ENCODE measurements at places on chromosomes 12 and 14.

DNA sequence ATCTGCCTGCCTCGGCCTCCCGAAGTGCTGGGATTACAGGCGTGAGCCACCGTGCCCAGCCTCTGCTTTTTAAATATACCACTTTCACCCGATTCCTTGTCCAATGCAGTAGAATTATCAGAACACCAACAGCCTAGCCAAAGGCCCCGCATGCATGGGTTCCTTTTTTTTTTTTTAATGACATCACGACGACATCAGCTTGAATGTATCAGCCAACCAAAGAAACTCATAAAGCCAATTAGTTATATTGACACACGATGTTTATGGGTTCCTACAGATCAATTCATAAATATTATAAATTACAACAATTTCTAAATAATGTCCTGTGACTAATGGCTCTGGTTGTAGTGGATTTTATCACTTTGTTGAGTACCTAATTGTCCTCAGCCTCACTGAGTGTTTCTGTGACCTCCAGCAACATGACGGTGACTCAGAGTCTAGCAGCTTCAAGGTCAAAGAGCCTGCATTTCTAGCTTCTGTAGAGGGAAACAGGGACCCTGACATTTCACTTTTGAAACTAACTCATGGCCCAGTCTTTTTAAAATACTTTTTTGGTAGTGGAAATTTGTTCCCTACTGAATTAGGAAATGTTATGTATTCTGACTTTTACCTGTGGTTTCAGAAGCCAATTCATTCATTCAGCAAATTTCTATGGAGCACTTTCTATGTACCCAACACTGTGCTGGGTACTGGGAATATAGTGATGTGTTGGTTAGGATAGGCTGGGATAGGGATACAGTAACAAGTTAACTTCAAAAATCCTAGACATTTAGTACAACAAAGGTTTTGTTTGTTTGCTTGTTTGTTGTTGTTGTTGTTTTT lies 144.1 kb downstream of the SUDS3 start:
- no peak for DNase-seq

- DNase-seq = no peak
These were observed 5.6 kb upstream of the SPPL3 start for GRCh38 chr12:120909633-120910298.

GRCh38 chr14:36520601-36521525 lies 831 bp upstream of the NKX2-1 start:
- peak; percentile 1 for DNase-seq

DNA sequence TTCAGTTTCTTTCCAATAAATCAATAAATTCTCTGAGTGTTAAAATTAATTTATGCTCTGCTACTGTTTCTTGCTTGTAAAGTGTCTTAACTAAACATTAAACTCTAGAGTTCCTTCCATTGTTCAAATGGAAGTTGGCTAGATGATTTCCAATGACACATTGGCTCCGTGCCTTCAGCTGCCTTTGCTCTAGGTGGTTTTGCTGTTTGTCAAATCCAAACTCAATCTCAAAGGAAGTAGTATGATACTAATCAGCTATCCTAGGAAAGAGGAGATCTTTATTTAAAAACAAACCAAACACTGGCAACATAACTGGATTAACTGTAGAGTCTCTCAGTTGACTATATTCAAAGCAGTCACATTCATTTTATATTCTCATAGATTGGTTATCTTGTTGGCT lies 356.4 kb downstream of the FOXG1 start:
- DNase-seq = no peak

DNA sequence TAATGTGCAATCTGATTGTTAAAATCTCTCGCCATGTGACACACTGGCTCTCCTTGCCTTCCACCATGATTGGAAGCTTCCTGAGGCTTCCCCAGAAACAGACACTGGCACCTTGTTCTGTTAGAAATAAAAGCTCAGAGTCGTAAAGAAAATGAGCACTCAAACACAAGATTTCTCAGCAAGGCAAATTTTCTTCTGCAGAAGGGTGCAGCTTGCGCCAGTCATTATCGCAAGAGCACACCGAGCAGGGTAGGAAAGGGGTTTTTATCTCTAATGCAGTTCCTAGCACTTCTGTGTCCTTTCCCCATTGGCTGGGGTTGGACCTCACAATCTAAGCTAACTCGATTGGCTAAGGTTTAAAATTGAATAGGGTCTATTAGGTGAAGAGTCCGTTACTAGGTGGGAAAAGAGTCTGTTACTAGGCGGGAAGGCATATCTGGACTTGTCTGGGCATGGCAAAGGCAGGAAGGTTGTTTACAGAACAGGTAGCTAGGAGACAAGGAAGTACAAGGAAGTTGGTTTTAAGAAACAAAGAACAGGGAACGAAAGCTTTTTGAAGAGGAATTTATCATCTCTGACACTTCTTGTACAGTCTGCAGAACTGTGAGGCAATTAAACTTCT lies 62.6 kb upstream of the BICD1 start:
- DNase-seq = no peak

DNA sequence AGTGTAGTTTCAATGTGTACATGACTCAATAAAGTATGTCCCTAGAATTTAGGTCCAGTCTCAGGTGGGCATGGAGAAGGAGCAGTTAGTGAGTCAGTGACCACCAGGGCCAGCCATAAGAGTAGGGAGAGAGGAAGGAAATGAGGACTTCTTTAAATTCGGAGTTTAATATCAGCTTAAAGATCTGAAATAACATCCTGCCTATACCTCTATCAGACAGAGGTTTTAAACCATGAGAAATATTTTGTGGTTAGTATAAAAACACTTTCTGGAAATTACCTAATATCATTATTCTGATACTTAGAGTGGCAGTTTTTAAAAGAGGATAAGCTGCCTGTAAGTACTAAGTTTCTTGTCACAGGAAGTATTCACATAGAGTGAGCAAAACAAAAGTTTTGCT lies 61.7 kb upstream of the ST8SIA1 start:
- DNase-seq = no peak

DNA sequence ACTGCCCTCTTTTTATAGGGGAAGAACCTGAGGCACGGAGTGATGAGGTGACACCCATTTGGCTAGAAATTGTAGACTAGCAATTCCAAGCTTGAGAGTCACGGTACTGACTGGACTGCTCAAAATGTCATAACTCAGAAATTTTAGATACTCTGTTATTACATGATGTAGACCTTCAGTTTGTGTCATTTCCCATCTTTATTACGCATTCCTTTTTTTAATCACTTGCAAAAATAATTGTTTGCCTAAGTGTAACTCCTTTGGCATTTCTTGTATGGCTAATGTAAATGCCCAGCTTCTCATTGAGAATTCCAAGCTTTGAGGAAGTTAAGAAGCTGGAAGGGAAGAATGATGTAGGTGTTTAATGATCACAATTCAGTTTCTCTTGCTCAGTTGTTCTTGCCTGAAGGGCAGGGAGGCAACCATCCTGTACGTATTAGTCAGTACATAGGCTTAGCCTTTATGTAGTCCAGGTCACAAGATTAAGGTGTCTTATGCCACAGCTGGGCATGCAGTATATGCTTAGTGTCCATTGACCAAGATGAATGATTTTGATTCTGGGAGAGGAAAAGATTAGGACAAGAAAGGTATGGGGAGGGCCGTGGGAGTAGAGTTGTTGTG lies 68.2 kb upstream of the EVL start:
- no peak for DNase-seq

DNA sequence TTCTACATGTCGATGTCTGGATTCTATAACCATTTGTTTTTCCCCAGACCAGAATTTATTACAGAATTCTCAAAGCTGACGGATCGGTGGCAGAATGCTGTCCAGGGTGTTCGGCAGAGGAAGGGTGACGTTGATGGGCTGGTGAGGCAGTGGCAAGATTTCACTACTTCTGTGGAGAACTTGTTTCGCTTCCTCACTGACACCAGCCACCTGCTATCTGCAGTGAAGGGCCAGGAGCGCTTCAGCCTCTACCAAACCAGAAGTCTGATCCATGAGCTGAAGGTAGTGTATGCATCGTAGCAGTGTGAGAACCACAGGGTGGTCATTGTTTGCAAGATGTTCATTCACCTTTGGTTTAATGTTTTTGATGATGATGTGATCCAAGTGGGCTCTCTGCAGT lies 124.0 kb downstream of the ESR2 start:
- no peak for DNase-seq

DNA sequence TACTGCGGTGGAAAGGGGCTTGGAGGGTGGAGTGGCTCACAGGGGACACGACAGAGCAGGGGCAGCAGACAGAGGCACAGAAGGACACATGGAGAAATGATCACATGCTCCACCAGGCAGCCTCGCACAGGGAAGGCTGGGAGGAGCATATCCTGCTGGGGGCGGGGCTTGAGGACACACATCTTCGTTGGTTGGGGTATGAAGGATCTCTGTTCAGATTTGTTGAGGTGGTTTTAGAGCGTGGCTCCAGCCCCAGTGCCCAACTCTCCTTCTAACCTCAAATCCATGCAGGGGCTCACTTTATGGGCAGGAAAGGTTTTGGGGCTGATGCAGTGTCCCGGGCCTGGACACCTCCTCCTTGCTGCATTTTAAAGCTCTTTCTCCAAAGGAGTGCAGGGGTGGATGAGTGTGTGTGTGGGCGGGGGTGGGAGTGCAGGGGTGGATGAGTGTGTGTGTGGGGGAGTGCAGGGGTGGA lies 733 bp upstream of the P3H3 start:
- peak; percentile 71 for DNase-seq

- DNase-seq = no peak
These were observed 105.9 kb downstream of the CALM1 start for GRCh38 chr14:90502760-90503159.

GRCh38 chr12:117671734-117672133 lies 297.1 kb downstream of the KSR2 start:
- DNase-seq = no peak

Measured in stromal cell of bone marrow (primary cell).